ENCODE measurements at places on chromosomes 4 and X. TPM values are rescaled to one million over a fixed set of nuclear protein-coding genes. Genes with fewer than 3 reads are reported as not detected.

The KLHL13 gene
- 1.7 TPM for total RNA-seq

The MAGEB3 gene
- not detected for total RNA-seq

The RXFP1 gene
- 0.31 TPM for total RNA-seq

The OSTC gene
- total RNA-seq, result 68.4 TPM

The FOXP3 gene
- 0.04 TPM for total RNA-seq

The ETDA gene
- not detected for total RNA-seq

The GABRB1 gene
- not detected for total RNA-seq

The LRP2BP gene
- total RNA-seq, result 1.2 TPM

The OTOP1 gene
- not detected for total RNA-seq

The ZAR1 gene
- not detected for total RNA-seq

The ADH1C gene
- total RNA-seq, result 25.8 TPM

The ACSL1 gene
- total RNA-seq, result 17.9 TPM

The CCDC110 gene
- total RNA-seq, result 11.4 TPM

The PPP1R3F gene
- total RNA-seq, result 1.5 TPM

The CT45A3 gene
- total RNA-seq, result not detected

The HPF1 gene
- 9.4 TPM for total RNA-seq

The HPRT1 gene
- total RNA-seq, result 10.7 TPM

The IL2 gene
- not detected for total RNA-seq

The TLR1 gene
- 7.8 TPM for total RNA-seq

The CT47B1 gene
- total RNA-seq, result not detected

The MAGEA12 gene
- 0.13 TPM for total RNA-seq

The MTNR1A gene
- total RNA-seq, result 0.74 TPM

The ABCG2 gene
- total RNA-seq, result 0.50 TPM

The ARHGAP10 gene
- total RNA-seq, result 14.8 TPM

The SLC25A14 gene
- 11.3 TPM for total RNA-seq

The VEGFC gene
- total RNA-seq, result 0.98 TPM

The GAGE13 gene
- not detected for total RNA-seq

The ZFP92 gene
- total RNA-seq, result 1.00 TPM

The G6PD gene
- total RNA-seq, result 8.6 TPM

The MUC7 gene
- total RNA-seq, result not detected

The ELMOD2 gene
- total RNA-seq, result 16.0 TPM

The TAF7L gene
- total RNA-seq, result not detected

The NAA11 gene
- not detected for total RNA-seq

The CDX4 gene
- not detected for total RNA-seq

All from pancreas (tissue), 10 donors.